Right atrium auricular region (tissue), 2 donors: ENCODE measurements at places on chromosomes 5 and 9. TPM values are rescaled to one million over a fixed set of nuclear protein-coding genes. Genes with fewer than 3 reads are reported as not detected.

GRCh38 chr5:41787265-41787664 lies 83.0 kb downstream of the OXCT1 start:
- no peaks in the 10 kb centered on the region for H3K4me1 ChIP-seq
- H3K4me3 ChIP-seq = no peak overlapping the region
- no peaks in the 10 kb centered on the region for H3K36me3 ChIP-seq
- no peak for DNase-seq
- H3K27ac ChIP-seq = no peak overlapping the region

DNA sequence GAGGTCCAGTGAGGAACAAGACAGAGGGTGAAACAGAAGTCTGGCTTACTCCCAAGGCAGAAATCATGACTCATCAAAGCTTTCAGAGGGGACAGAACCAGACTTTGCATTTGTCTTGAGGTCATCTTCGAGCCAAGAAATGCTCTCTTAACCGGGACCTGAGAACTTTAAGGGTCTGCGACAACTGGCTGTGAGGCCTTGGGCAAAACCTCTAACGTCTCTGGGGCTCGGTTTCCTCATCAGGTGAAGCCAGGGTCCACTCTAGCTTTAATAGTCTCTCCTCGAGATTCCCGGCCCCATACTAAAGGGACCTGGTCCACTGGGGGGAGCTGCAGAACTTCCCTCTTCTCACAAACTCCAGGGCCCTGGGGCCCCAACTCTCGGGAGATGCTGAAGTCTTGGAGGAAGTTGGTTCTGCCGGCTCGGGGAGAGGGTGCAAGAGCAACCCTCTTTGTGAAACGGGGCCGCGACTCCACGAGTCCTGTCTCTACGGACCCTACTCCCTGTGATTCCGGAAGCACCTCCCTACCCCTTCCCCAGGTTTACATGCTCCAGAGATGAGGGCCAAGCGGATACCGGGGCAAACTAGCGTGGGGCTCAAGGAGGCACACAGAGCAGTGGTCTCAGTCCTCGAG lies 2.6 kb downstream of the GLIS3 start:
- no peaks in the 10 kb centered on the region for H3K36me3 ChIP-seq
- peak overlapping the region; percentile 95 for H3K27ac ChIP-seq
- no peaks in the 10 kb centered on the region for H3K27me3 ChIP-seq
- DNase-seq = peak; percentile 87

DNA sequence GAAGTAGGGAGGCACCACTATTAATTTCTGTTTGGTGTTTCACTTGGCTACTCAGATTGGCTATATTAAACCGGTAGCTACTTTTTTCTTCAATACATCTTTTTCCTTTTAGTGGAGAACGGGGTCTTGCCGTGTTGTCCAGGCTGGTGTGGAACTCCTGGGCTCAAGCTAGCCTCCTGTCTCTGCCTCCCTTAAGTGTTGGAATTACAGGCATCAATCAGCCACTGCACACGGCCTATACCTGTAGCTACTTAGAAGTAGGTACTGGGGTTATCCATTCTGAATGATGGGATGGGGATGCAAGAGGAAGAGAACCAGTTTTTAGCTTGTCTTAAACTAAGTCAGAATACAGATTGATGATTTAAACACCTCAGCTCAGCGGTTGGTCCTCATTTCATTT lies 1.7 kb downstream of the UBE2D2 start:
- H3K36me3 ChIP-seq = no peaks in the 10 kb centered on the region
- H3K27ac ChIP-seq = peak overlapping the region; percentile 36
- peak overlapping the region; percentile 93 for H3K4me3 ChIP-seq

CBY3 gene
- total RNA-seq = not detected

CCDC152 gene
- total RNA-seq = 0.89 TPM
